ENCODE measurements at places on chromosomes 13 and 19.

GRCh38 chr19:7337380-7338194 is 11.2 kb upstream of the ARHGEF18 start:
- H3K27me3 ChIP-seq: no peaks in the 10 kb centered on the region
- peaks cover 2% of the 10 kb centered on the region for H3K36me3 ChIP-seq
- H3K4me3 ChIP-seq: peak overlapping the region; percentile 63
- peak overlapping the region; percentile 75 for H3K27ac ChIP-seq
- H3K4me1 ChIP-seq: peaks cover 58% of the 10 kb centered on the region
- DNase-seq: peak; percentile 56

DNA sequence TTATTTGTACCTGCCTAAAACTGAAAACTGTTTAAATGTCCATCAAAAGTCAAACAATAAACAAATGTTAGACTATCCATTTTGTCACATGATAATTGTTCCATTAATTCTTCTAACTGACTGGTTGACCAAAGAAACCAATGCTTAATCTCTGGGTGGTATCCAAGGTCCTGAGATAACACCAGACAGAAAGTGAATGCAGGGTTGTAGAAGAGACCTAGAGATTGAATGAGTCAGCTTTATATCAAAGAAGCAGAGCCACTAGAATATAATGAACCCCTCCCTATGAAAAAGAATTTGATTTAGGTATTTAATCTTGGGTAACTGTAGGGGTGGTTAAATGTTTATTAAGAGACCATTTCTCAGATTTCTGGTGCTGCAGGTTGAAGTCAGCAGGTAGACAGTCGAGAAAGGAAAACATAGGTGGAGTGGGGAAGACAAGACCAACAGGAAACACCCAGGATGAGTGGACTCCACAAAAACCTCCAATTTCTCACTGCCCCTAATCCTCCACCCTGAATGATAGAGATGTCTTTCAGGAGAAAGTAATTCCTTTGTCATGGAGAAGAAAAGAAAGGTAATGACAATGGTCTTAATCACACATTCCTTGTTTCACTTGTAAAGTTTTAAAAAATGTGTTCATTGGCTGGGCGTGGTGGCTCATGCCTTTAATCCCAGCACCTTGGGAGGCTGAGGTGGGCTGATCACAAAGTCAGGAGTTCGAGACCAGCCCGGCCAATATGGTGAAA is 536.4 kb downstream of the IRS2 start:
- no peak overlapping the region for H3K4me3 ChIP-seq
- DNase-seq: no peak
- no peak overlapping the region for H3K27ac ChIP-seq
- peaks cover 1% of the 10 kb centered on the region for H3K36me3 ChIP-seq
- no peaks in the 10 kb centered on the region for H3K27me3 ChIP-seq

GRCh38 chr13:47170971-47171370 is 274.1 kb upstream of the HTR2A start:
- no peak for DNase-seq
- H3K4me3 ChIP-seq: no peak overlapping the region
- H3K36me3 ChIP-seq: no peaks in the 10 kb centered on the region
- H3K27me3 ChIP-seq: peaks cover 7% of the 10 kb centered on the region
- no peak overlapping the region for H3K27ac ChIP-seq

GRCh38 chr13:21885714-21886224 is 214.9 kb downstream of the FGF9 start:
- no peak overlapping the region for H3K27ac ChIP-seq
- H3K36me3 ChIP-seq: no peaks in the 10 kb centered on the region
- H3K4me1 ChIP-seq: no peaks in the 10 kb centered on the region
- H3K27me3 ChIP-seq: peaks cover 10% of the 10 kb centered on the region

DNA sequence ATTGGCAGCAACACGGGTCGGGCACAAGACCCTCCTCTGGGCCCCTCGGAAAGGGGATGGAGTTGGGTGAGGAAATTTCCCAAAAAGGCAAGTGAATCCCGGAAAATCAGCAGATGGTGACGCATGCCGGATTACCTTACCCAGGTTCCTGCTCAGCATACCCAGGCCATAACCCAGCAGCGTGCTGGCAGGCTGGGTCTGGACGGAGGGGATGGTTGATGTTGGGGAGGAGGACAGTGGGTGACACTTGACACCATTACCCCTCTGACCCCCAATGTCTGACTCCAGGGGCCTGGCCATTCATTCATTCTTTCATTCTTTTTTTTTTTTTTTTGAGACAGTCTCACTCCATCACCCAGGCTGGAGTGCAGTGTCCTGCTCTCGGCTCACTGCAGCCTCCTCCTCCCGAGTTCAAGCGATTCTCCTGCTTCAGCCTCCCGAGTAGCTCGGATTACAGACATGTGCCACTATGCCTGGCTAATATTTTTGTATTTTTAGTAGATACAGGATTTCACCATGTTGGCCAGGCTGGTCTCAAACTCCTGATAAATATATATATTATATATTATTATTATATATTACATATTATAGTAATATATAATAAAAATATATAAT is 799 bp downstream of the PVR start:
- H3K4me3 ChIP-seq: no peak overlapping the region
- no peaks in the 10 kb centered on the region for H3K4me1 ChIP-seq
- H3K36me3 ChIP-seq: no peaks in the 10 kb centered on the region
- H3K27ac ChIP-seq: no peak overlapping the region
- peaks cover 9% of the 10 kb centered on the region for H3K27me3 ChIP-seq

DNA sequence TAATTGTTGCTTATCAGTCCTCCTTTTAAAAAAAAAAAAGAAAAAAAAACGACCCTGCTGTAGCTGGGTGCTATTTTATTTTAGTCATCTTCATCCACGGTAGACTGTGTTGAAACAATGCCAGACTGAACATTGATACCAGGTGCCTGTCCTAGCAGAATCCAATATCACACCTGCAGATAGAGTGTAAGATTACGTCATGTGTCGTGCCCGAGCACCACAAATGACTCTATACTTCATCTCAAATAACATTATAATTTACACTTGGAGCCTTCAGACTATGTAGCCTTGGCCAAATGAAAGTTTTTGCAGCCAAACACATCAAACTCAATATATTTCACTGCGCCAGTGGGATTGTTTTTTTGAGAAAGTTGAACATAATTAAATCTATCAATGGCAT is 410.6 kb downstream of the FGF9 start:
- H3K36me3 ChIP-seq: no peaks in the 10 kb centered on the region
- no peak overlapping the region for H3K27ac ChIP-seq
- peaks cover 5% of the 10 kb centered on the region for H3K27me3 ChIP-seq
- H3K4me1 ChIP-seq: peaks cover 5% of the 10 kb centered on the region
- DNase-seq: no peak

DNA sequence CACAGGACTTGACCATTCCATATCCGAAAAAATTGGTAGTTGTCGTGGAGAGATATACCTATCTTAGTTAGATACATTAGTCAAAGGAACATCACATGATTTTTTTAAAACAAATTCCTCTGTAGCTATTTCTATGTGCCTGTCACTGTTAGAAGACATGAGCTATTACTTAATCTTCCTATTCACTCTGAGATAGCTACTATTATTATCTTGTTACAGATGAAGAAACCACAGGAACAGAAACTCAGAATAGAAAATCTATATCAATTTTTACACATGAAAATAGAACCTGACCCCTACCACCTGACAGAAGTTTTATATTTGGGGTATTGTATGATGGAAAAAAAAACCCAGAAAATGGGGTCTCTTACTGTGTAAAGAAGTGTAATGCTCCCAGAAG is 68.9 kb upstream of the TDRD3 start:
- H3K4me1 ChIP-seq: no peaks in the 10 kb centered on the region
- H3K4me3 ChIP-seq: no peak overlapping the region
- H3K27me3 ChIP-seq: no peaks in the 10 kb centered on the region
- DNase-seq: no peak
- H3K27ac ChIP-seq: no peak overlapping the region
- no peaks in the 10 kb centered on the region for H3K36me3 ChIP-seq

- H3K4me1 ChIP-seq: peaks cover 4% of the 10 kb centered on the region
- no peaks in the 10 kb centered on the region for H3K36me3 ChIP-seq
- DNase-seq: no peak
- no peak overlapping the region for H3K4me3 ChIP-seq
These were observed 54.0 kb upstream of the GTF3A start for GRCh38 chr13:27370305-27370872.

DNA sequence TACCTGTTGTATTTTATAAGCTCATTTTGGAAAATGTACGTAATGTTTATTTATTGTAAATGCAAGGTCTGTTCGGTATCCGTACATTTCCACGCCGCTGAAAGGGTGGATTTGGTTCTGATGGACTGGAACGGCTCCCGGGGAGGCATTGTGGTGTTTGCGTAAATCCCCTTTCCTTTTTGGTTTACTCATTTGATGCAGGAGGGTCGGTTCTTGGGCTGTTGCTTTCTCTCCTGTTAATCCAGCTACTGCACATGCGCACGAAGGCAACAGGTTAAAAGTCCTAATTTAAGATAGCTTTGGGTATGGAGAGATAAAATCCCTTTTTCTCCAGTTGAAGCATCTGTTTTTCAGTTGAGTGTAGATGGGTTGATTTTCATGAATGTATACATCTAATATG is 224.4 kb downstream of the TM9SF2 start:
- H3K27ac ChIP-seq: no peak overlapping the region
- H3K4me3 ChIP-seq: no peak overlapping the region
- peaks cover 7% of the 10 kb centered on the region for H3K36me3 ChIP-seq
- H3K4me1 ChIP-seq: peaks cover 13% of the 10 kb centered on the region
- DNase-seq: no peak

GRCh38 chr13:87093399-87093798 is 577.8 kb upstream of the SLITRK5 start:
- H3K36me3 ChIP-seq: no peaks in the 10 kb centered on the region
- H3K4me3 ChIP-seq: no peak overlapping the region
- H3K4me1 ChIP-seq: no peaks in the 10 kb centered on the region
- H3K27me3 ChIP-seq: no peaks in the 10 kb centered on the region

DNA sequence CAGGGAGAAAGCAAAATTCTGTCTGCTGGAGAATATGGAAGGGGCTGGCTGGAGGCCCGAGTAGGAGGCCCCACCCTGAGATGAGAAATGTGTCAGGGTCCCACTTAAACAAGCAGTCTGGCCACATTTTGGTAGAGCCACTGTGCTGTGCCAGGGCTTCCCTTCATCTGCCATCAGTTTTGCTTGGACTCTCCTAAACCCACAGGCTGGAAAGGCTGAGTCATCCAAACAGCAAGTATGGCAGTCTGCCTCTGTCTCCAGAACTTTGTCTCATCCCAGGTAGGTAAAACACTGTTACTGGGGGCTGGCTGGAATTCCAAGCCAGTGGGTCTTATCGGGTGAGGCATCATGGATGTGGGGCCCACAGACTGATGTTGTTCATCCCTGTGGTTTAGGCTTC is 1390.6 kb downstream of the UQCRFS1 start:
- no peaks in the 10 kb centered on the region for H3K27me3 ChIP-seq
- H3K27ac ChIP-seq: no peak overlapping the region
- no peak overlapping the region for H3K4me3 ChIP-seq
- H3K36me3 ChIP-seq: peaks cover 13% of the 10 kb centered on the region

GRCh38 chr19:50994129-50994528 is 7.3 kb downstream of the KLK8 start:
- DNase-seq: no peak
- peaks cover 10% of the 10 kb centered on the region for H3K27me3 ChIP-seq
- peaks cover 1% of the 10 kb centered on the region for H3K36me3 ChIP-seq
- no peaks in the 10 kb centered on the region for H3K4me1 ChIP-seq
- no peak overlapping the region for H3K27ac ChIP-seq

DNA sequence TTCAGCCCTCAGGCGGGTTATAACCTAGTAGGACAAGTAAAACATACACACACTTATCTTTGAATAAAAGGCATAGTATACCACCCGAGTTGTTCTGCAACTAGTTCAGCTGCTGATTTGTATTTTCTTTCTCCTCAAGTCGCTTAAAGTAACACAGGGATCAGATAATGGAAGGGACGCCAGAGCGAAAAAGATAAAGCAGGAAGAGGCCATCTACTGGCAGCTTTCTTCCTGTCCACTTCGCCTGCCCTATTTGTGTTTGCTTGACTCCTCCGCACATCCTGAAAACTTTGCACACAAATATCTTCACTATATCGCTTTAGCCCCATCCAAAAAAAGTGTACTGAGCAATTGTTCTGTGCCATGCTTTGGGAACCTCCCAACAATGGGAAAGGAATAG is 238.0 kb upstream of the SOX21 start:
- no peak overlapping the region for H3K4me3 ChIP-seq
- no peak for DNase-seq
- peaks cover 7% of the 10 kb centered on the region for H3K27me3 ChIP-seq
- H3K36me3 ChIP-seq: no peaks in the 10 kb centered on the region
- no peaks in the 10 kb centered on the region for H3K4me1 ChIP-seq

GRCh38 chr19:32041681-32042292 is 303.6 kb upstream of the ZNF507 start:
- no peaks in the 10 kb centered on the region for H3K36me3 ChIP-seq
- H3K4me3 ChIP-seq: no peak overlapping the region
- H3K4me1 ChIP-seq: no peaks in the 10 kb centered on the region
- no peak for DNase-seq

DNA sequence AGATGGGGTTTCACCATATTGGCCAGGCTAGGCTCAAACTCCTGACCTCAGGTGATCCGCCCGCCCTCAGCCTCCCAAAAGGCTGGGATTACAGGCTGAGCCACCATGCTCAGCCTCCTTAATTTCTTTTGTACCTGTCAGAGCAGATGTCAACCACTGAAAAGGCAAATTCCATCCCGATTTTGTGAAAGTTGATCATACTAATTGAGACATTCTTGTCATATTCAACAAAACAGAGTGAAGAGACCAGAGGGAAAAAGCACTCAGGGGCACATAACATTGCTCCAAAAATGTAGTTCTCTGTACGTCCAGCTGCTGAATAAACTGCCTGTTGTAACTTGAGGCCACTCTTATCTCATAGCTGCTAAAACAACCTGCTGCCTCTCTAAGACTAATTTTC is 27.4 kb upstream of the PSPC1 start:
- H3K4me1 ChIP-seq: no peaks in the 10 kb centered on the region
- H3K36me3 ChIP-seq: peaks cover 2% of the 10 kb centered on the region
- no peak for DNase-seq
- H3K27ac ChIP-seq: no peak overlapping the region

- peaks cover 10% of the 10 kb centered on the region for H3K36me3 ChIP-seq
- H3K4me3 ChIP-seq: peak overlapping the region; percentile 19
- H3K4me1 ChIP-seq: peaks cover 14% of the 10 kb centered on the region
- H3K27ac ChIP-seq: no peak overlapping the region
These were observed 3.9 kb downstream of the IRF2BP1 start for GRCh38 chr19:45881909-45882528.

GRCh38 chr19:55661826-55662225 is 7.0 kb downstream of the U2AF2 start:
- H3K4me1 ChIP-seq: peaks cover 40% of the 10 kb centered on the region
- peaks cover 32% of the 10 kb centered on the region for H3K36me3 ChIP-seq
- H3K27ac ChIP-seq: peak overlapping the region; percentile 18
- peak overlapping the region; percentile 2 for H3K4me3 ChIP-seq
- DNase-seq: no peak
- no peaks in the 10 kb centered on the region for H3K27me3 ChIP-seq

GRCh38 chr19:40959338-40959737 is 31.7 kb upstream of the CYP2B6 start:
- H3K27me3 ChIP-seq: peaks cover 13% of the 10 kb centered on the region
- no peaks in the 10 kb centered on the region for H3K36me3 ChIP-seq
- no peak for DNase-seq
